ENCODE measurements at places on chromosomes 7 and 10.
A peak's percentile ranks its signal among the peaks of the same experiment; 100 is the strongest.

DNA sequence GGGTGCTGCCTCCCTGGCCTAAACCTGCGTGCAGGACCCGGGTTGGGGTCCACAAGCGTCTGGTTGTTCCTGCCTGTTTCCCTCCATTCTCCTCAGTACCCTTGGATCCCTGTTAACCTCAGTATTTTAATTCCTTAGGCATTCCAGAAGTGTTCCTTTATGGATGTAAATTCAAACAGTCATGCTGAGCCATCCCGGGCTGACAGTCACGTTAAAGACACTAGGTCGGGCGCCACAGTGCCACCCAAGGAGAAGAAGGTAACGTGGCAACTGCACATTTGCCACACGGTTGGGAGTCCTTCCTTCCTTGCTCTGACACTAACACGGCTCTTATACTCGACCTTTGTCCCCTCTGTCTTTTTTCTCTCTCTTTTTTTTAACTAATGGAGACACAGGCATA, 187.1 kb downstream of the ARHGAP21 start:
- DNase-seq = no peak

DNA sequence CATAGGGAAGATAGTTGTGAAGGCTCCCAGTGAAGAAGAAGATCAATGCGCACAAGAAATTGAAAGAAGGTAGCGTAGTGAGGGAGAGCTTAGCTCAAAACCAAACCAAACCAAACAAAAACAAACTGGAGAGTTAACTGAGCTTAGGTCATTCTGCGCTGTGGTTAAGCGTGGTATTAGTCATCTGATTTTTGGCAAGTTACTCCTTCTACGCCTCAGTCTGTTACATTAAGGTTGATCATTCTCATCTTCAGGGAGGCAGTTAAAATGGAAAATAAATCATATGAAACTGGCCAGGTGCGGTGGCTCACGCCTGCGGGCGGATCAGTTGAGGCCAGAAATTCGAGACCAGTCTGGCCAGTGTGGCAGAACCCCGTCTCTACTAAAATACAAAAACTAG, 259.7 kb downstream of the EXOC4 start:
- no peak for DNase-seq

DNA sequence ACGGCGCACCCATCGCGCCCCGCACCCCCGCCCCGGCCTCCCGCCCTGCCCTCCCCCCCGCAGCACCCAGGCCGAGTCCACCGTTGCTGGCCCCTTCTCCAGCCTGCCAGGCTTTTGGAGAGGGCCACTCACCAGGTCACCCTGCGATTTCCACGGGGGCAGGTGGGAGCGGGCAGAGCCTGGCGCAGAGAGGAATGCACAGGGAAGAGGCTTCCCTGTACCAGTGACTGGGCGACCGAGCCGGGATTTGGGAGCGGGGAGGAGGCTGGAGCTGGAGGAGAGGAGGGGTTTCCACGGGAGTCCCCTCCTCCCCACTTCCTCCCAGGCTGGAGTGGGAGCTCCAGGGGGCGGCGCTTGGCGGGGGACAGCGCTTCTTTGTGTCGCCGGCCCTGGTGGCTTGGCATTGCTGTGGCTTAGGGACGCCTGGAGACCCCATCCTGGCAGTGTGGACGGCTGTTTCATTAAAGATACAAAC, 19.3 kb downstream of the TCAF1 start:
- DNase-seq = no peak

GRCh38 chr7:34143402-34143801, 238.1 kb downstream of the BMPER start:
- DNase-seq = peak; percentile 67

- DNase-seq = no peak
Observed at GRCh38 chr7:50674896-50675835, 107.5 kb downstream of the GRB10 start.

- DNase-seq = no peak
Observed at GRCh38 chr7:45193828-45194227, 36.2 kb downstream of the RAMP3 start.

DNA sequence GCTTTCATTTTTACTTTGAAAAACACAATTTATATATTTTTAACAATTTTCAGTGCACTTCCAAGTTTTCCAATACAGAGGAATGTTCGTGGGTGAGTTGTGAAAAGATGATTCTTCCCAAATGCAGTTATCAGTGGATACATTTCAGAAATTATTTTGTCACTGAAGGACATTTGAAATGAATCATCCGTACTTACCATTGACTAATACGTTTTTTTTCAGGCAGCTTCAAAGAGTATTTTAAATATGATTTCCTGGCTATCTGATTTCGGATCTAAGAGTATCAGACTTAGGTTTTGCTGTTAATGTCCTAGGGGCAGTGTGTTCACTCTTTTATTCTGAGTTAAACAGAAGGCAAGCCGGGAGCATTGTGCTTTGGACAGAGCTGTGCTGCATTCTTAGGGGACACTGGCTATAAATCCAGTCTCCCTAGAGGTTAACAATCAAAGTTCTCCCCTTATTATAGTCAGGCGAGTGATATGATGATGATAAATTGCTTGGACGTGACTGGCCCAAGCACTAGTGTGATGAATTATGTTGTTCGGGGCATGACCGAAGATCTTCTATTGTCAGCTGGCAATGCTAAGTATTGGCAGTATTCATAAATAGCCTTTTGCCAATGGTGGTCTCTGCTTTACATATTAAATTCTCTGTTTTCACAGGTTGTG, 4.5 kb downstream of the PTER start:
- DNase-seq = no peak
